ENCODE measurements at places on chromosomes 2 and 18.

- DNase-seq, result no peak
These were observed 88.3 kb upstream of the LRATD1 start for GRCh38 chr2:14544247-14544646.

GRCh38 chr2:133879703-133880102 lies 311.4 kb upstream of the NCKAP5 start:
- DNase-seq, result no peak

- DNase-seq, result no peak
These were observed 10.7 kb upstream of the CWC22 start for GRCh38 chr2:180017784-180018183.

GRCh38 chr2:151908204-151908882 lies 80.1 kb upstream of the ARL5A start:
- no peak for DNase-seq

DNA sequence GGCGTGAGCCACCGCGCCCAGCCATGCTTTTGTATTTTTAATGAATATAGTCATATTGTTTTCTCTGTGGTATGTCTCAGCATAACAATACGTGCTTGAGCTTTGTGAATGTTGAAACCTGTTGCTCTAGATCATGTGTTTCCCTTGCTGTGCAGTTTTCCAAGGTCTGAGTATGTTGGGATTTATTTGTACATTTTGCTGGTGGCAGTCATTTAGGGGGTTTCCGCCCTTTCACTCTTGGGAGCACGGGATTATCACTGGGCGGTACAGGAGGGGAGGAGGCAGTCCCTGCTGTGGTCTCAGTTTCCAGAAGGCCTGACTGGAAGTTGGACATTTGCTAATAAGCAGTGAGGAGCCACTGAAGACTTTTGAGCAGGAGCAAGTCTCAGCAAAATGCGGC lies 24.9 kb upstream of the CATIP start:
- no peak for DNase-seq

GRCh38 chr2:24613154-24613814 lies 122.2 kb downstream of the NCOA1 start:
- DNase-seq, result no peak

GRCh38 chr2:182115258-182115657 lies 129.6 kb downstream of the PPP1R1C start:
- no peak for DNase-seq

- no peak for DNase-seq
These were observed 185.5 kb downstream of the KCNS3 start for GRCh38 chr2:18063826-18064470.

DNA sequence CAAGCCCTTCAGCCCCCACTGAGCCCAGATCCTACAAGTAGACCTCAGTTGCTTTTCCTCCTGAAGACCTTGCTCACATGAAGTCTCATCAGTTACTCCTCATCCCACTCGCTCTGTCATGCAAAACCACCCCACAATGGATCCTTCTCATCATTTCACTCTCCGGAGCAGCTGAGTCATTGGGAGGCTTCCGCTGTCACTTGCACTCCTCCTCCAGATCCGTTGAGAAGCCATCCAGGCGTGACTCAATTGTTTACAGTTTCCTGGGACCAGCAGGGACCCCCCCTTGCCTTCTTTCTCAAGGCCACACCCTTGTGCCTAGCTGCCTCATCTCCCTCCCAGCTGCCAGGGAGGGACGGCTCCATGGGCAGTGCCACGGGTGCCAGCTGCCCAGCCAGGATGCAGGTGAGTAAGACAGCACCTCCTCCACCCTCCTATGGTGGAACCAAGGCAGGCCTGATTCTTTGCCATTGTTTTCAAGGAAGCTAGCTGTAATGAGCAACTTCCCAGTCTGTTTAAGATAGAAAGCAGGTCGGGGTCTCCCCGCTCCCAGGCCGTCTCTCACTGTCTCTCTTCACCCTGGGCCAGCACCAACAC lies 16.3 kb downstream of the GPR55 start:
- no peak for DNase-seq

Measured in stimulated activated CD8-positive, alpha-beta memory T cell treated with anti-CD3 and anti-CD28 coated beads, Interleukin-15, amount 100 ng/mL, for 4 hours (primary cell).